AG09309 (cell line): ENCODE measurements at places on chromosomes 16 and 17.

DNA sequence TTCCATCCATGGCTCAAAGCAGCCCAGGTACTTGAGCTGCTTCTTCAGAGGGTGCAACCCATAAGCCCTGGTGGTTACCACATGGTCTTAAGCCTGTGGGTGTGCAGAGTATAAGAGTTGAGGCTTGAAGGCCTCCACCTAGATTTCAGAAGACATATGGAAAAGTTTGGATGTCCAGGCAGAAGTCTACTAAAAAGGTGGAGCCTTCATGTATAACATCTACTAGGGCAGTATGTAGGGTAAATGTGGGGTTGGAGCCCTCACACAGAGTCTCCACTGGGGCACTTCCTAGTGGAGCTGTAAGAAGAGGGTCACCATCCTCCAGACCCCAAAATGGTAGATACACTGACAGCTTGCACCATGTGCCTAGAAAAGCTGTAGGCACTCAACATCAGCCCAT lies 120.9 kb downstream of the HS3ST3A1 start:
- no peak for DNase-seq

DNA sequence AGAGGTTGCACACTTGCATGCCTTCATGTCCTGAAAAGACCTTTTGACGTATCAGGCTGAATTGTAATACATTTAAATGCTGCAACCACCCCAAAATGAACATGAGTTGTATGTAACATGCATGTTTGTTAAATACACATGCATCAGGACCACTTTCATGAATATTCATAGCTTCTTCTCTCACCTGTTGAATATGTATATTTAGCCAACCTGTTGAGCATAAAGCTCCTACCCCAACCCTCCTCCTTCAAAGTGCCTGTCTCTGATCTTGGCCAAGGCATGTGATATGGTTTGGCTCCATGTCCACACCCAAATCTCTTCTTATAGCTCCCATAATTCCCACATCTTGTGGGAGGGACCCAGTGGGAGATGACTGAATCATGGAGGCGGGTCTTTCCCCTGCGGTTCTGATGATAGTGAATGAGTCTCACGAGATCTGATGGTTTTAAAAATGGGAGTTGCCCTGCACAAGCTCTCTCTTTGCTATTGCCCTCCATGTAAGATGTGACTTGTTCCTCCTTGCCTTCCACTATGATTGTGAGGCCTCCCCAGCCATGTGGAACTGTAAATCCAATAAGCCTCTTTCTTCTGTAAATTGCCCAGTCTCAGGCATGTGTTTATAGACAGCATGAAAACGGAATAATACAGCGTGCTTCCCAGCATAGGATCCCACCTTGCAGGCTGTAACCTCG lies 3.8 kb upstream of the CRYM start:
- no peak for DNase-seq

GRCh38 chr16:83994087-83994486 lies 26.0 kb downstream of the NECAB2 start:
- DNase-seq: peak; percentile 90

- no peak for DNase-seq
Observed at GRCh38 chr17:42853597-42853967, 2.6 kb downstream of the AOC3 start.

- DNase-seq: no peak
Observed at GRCh38 chr17:18960803-18961511, 9.0 kb downstream of the SLC5A10 start.

GRCh38 chr16:89707695-89708094 lies 6.2 kb upstream of the SPATA2L start:
- DNase-seq: no peak

DNA sequence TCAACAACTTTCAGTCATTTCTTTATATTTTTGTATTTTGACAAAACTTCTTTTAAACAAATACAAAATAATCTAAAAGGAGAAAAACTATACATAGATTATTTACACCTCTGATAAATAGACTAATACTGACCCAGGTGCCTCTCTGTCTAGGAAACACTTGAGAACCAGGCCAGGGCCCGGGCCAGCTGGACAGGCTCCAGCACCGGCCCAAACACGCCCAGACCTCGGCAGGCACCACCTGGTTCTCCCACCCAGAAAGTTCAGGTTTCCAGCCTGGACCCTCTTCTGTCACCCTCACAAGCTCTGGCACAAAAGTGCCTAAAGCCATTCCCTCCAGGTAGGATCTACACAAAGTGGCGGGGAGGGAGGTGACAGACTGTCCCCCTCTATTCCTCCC lies 97.0 kb upstream of the DNAH17 start:
- no peak for DNase-seq

- DNase-seq: no peak
Observed at GRCh38 chr17:33387406-33387805, 94.3 kb upstream of the ASIC2 start.

DNA sequence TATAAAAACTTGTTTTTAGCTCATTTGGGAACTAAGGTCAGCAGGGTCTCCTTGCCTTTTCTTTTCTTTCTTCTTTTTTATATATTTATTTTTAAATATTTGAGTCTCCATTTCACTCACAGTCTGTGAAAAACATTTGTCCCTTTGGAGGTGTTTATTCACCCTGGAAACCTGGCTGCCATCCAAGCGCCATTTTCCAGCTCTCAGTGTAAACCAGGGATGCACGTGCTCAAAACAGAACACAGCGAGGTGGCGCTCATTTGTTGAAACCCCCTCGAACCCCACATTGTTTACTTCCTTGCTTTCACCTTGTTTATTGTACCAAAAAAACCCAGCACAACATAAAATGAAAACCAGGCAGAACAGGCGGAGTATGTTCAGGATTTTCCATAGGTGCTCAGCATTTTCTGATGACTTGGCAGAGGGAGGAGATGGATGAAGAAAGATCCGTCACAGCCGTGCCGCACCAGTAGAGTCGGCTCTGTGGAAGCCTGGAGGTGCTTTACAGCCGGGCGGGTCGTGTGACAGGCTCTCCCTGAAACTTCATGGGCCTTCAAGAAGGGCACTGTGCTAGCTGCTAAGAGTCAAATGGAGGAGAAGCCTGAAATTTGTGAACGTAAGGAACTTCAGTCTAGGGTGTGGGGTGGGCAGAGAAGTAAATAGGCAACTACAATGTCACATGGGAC lies 284.4 kb downstream of the FOXL1 start:
- DNase-seq: no peak

DNA sequence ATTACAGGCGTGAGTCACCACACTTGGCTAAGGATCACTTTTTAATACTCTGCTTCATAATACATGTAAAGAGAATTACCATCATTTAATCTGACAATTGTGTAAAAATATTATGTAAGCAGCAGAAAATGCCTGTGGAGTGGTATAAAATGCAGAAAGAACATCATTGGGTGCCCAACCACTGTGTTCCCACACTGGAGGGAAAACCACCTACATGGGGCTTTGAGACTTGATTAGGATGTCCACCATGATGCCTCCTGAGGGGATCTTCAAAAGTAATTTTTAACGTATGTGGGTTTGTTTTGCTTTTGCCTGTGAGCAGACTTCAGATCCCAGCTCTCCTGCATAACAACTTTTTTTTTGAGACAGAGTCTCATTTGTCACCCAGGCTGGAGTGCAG lies 18.8 kb downstream of the CFAP97D1 start:
- DNase-seq: no peak

- no peak for DNase-seq
Observed at GRCh38 chr17:76601065-76601464, 15.4 kb upstream of the ST6GALNAC2 start.

- no peak for DNase-seq
Observed at GRCh38 chr17:6064868-6065267, 5.3 kb upstream of the WSCD1 start.

DNA sequence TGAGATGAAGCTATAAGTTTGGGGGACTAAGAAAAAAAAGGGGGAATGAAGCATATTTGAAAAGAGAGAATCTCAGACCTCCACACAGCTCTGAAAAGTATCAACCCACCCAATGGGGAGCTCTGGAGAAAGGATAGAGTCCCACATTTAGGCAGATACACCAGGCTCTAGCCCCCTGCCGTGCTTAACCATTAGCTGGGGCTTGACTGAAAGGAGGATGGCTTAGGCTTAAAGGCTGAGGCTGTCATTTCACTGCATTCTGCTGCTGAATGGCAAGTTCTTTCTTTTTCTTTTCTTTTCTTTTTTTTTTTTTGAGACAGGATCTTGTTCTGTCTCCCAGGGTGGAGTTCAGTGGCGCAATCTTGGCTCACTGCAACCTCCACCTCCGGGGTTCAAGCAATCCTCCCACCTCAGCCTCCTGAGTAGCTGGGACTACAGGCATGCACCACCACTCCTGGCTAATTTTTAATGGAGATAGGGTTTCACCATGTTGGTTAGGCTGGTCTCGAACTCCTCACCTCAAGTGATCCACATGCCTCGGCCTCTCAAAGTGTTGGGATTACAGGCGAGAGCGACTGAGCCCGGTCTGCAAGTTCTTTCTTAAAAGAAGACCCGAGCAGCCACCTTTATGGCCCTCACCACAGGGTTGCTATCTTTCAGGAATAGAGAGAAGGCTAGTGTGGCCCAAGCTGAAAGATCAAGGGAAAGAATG lies 9.0 kb upstream of the MMP2 start:
- no peak for DNase-seq

GRCh38 chr17:49390548-49391324 lies 23.9 kb downstream of the PHB1 start:
- no peak for DNase-seq

GRCh38 chr17:15363702-15364101 lies 22.3 kb upstream of the TEKT3 start:
- no peak for DNase-seq

DNA sequence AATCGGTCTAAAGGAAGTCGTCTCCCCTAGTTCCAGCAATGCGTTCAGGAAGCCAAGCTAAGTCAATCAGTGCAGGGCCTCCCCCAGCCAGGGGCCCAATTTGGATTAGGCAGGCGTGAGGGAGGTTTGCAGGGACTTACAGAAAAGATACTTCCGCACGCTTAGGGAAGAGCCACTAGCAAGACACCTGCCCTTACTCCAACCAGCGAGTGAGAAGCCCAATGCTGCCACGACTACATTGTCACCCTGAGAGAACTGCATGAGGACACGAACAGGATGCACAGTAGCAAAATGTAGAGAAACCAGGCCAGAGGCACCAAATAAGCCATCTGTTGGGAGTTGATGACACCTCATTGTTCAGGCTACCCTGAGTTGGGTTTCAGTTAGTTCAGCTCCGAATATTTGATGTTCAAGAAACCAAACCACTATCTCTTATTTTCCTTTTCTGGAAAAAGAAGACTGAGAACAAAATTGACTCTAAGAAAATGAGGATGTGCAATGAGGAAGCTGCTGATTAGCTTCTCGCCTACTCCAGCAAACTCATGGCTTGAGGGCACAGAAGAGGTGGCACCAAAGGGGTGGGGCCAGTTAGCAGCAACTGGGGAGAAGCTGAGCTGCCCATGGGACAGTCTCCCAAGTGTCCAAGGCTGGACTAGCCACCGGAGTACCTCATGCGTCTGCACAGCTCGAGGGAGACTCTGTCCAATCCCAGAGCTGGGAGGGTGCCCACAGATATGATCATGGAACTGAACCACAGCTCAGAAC lies 29.3 kb downstream of the TK2 start:
- no peak for DNase-seq

GRCh38 chr17:41653892-41654677 lies 29.7 kb upstream of the KRT17 start:
- no peak for DNase-seq

GRCh38 chr17:61489719-61490490 lies 37.7 kb downstream of the TBX4 start:
- no peak for DNase-seq

DNA sequence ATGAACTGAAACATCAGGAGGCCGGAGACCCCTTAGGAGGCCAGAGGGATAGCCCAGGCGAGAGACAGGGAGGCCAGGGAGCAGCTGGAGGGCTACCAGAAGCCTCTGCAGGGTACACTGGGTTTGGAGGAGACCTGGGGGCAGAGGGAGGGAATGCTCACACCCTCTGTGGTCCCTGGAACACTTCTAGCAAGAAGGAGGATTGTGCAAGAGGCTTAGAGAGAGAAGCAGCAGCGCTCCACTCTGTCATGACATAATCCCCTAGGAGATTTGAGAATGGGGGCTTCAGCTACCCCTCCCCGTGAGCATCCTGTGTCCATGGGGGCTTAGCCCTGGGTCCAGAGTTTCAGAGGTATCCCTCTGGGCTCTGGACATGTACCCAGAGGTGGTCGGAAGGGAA lies 15.8 kb downstream of the GPR142 start:
- DNase-seq: no peak

- no peak for DNase-seq
Observed at GRCh38 chr17:38420518-38420917, 7.7 kb upstream of the ARHGAP23 start.

DNA sequence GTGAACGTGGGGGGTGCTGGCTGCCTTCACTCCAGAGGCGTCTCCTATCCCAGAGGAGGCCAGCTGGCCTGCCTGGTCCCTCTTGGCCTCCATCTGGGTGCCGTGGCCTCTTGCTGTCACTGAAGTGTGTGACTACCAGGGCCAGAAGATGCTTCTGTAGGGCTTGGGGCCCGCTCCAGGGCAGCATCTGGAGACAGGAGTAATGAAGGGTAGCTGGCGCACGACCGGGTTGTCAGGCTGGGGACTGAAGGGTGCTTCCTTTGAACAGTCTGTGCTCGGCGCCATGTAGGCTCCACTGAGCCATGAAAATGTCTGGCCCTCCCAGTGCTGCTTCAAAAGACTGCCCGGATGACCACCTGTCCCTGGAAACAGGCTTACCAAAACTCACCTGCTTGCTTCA lies 31.3 kb downstream of the ASIC2 start:
- no peak for DNase-seq

DNA sequence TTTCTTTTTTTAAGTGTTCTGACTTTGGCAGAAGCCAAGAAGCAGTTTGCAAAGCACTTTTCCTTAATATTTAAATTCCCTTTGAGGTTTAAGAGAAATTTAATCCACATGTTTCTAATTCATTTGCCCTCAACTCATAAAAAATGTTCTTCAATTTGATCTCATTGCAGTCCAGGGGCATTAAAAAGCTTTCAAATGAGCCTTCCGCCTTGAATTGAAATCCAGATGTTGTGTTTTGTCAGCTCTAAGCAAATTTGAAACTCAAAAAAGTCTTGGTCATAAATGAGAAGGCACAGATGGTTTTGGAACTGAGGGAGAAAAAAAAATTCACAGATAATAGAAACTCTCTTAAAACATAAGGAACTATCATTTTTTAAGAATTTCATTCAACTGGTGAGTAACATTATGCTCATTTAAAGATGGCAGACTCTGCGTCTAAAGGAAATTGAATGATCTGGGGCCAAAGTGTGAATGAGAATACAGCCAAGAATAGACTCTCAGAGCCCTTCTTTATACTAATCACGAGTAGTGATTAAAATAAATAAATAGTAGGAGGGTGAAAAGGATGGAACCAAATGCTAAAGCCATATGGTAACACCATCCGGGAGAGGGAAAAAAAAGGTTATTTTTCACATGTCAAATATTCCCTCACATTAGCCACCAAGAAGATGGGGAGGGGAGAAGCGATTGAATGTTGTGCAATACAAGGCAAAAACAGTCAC lies 1304.7 kb downstream of the CDH8 start:
- DNase-seq: no peak

GRCh38 chr16:69798466-69798865 lies 36.3 kb downstream of the WWP2 start:
- DNase-seq: no peak
